HS-27A (cell line): ENCODE measurements at places on chromosomes 7 and 10.

DNA sequence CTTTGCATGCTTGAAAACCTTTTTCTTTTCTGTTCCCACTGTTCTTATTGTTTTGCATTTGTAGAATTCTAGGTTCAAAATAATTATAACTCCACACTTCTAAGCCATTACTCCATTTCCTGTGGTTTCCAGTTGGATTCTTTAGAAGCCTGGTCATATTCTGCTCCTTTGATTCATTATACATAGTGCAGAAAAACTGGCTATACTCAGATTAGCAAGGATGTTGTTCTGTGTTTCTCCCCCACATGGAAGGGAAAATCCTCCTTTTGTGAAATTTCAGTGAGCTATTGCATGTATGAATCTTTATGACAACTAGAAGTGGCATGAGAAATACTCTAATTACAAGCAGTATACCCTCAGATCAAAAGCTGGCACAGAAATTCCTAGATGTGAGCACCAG is 79.5 kb downstream of the SLC13A1 start:
- DNase-seq = no peak

GRCh38 chr7:116265881-116266280 is 55.5 kb downstream of the TES start:
- DNase-seq = no peak

DNA sequence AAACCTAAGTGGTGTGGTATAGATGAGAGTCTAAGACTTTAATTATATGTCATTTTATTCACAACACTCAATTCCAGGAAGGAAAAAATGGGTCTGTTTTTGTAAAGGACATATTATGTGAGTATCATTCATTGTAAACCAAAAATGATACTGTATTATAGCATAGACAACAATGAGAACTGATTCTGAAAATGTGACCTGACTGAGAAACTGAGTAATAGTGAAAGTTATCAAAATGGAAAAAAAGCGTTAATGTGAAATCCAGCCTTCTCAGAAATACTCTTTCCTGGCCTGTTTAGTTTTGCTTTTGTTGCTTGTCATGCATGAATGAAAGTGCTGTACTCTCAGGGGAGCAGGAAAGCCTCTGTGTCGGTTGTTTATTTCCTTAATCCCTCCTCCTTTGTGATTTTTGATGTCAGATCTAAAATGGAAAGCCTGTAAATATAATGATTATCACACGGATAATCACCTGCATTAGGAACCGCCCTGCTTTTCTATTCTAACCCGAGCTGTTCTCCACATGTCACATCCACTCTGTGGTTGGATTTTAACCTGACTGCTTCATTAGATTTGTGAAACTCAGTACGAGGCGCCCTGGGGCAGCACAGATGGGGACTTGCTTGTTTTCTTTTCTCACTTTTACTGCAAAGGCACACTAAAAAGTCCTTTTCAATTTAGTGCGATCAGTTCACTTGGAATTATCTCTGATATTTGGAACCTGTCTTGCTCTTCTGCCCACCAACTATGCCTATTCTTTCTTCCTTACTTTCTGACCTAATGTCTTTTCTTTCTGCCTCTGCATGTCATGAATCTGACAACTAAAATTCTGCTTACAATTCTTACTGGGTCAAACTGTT is 240.9 kb upstream of the KAT6B start:
- DNase-seq = no peak

DNA sequence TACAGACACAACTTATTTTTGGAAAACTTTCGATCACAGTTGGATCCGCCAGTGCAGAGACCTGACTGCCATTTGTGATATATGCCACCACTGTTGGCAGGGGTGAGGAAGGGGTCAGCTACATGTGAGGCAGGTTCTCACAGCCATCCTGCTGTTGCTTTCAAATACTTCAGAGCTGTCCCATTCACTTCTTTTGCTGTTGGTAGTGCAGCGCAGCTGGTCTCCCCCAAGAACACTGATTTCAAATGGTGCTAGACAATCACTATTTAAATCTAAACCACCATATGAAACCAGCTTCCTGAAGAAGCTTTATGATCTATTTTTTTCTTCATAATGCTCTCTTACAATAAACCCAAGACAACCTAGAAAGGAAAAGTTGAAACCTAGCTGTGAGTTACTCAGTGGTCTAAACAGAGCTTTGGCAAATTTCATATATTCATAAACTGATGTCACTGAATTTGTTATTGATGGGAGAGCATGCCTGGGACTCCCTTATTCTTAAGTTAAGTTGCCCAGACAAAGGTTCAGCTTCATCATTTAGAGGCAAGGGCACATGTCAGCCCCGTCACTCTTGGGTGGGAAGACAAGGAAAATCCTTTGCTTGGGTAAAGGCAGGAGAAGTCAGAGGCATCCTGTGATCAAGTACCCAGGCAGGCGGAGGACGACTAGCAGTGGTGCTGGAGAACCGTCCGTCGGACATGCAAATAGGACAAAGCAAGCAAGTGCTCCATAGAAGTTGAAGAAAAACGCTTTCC is 143.4 kb upstream of the KLF14 start:
- DNase-seq = no peak
